ENCODE measurements at places on chromosomes 16 and 17.

DNA sequence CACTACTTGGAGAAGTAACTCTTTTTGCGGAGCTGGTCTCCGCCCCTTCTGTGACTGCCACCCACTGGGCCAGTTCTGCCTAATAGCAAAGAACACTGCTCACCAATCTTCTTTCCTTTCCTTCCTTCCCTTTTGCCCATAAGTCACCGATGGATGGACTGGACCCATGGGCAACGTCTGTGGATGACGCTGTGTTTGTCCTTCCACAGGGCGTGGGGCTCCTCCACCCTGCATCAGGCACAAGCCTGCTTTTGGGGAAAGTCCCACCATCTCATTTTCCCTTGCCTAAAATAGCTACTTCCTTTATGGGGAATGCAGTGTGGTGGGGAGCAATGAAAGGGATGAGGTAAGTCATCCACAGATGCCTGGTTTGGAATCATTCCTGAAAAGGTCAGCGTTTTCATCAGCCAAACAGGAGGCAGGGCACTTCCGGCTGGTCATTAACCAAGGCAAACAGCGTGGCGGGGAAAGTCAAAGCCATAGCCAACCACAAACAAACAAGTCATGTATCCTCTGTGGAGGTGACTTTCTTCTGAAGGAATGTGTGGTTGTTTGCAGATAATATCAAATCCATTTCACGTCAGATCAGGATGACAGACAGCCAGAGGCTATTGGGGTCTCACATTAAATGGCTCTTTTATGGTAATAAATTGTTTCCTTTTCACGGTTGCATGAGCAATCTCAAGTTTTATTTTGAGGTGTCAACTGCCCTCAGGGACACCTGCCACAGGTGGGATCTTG is 30.7 kb upstream of the MED9 start:
- H3K4me1 ChIP-seq: peaks cover 46% of the 10 kb centered on the region
- no peaks in the 10 kb centered on the region for H3K27me3 ChIP-seq
- peak overlapping the region; percentile 88 for H3K27ac ChIP-seq
- H3K36me3 ChIP-seq: no peaks in the 10 kb centered on the region
- H3K4me3 ChIP-seq: no peak overlapping the region
- DNase-seq: peak; percentile 50

- H3K36me3 ChIP-seq: no peaks in the 10 kb centered on the region
- DNase-seq: no peak
- peaks cover 13% of the 10 kb centered on the region for H3K4me1 ChIP-seq
- H3K27ac ChIP-seq: no peak overlapping the region
- H3K4me3 ChIP-seq: no peak overlapping the region
Observed at GRCh38 chr17:1153795-1154546, 25.8 kb downstream of the ABR start.

GRCh38 chr17:77742579-77742978 is 215.9 kb upstream of the TNRC6C start:
- no peak overlapping the region for H3K27ac ChIP-seq
- H3K4me1 ChIP-seq: peaks cover 11% of the 10 kb centered on the region
- DNase-seq: no peak
- no peaks in the 10 kb centered on the region for H3K36me3 ChIP-seq

DNA sequence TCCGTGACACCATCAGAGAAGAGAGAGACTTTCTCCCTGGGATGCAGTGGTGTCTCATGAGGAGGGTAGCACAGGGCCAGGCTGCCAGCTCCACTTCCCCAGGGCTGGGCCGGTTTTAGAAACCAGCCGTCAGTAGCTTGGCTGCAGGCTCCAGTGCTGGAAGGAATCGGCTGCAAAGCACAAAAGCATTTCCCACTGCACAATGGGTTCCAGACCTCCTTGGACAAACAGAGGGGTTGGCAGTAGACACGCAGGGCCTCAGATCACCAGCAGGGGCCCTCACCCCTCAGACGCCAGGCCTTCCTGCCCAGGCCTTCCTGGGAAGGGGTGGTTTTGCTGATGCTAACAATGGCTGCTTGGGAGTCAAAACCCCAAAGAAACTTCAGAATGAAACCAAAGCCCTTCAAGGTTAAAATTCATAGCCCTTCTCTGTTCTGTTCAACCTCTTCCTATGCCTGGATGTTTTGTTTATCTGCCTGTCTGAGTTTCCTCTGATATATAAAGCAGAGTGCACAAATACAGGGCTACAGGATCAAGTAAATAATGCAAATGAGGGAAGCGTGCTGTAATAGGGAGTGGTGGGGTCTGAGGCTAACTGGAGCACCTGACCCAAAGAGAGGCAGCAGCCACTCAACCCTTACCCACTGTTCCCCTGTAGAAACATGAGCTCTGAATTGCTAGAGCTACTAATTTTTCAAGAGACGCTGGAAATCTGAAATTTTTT is 26.2 kb downstream of the TEKT5 start:
- H3K27me3 ChIP-seq: no peaks in the 10 kb centered on the region
- H3K27ac ChIP-seq: no peak overlapping the region
- DNase-seq: peak; percentile 3
- H3K4me1 ChIP-seq: no peaks in the 10 kb centered on the region
- no peaks in the 10 kb centered on the region for H3K36me3 ChIP-seq

- no peaks in the 10 kb centered on the region for H3K36me3 ChIP-seq
- no peaks in the 10 kb centered on the region for H3K27me3 ChIP-seq
- no peak for DNase-seq
- no peak overlapping the region for H3K4me3 ChIP-seq
- no peaks in the 10 kb centered on the region for H3K4me1 ChIP-seq
Observed at GRCh38 chr17:51144266-51145022, 8.9 kb upstream of the NME1 start.

DNA sequence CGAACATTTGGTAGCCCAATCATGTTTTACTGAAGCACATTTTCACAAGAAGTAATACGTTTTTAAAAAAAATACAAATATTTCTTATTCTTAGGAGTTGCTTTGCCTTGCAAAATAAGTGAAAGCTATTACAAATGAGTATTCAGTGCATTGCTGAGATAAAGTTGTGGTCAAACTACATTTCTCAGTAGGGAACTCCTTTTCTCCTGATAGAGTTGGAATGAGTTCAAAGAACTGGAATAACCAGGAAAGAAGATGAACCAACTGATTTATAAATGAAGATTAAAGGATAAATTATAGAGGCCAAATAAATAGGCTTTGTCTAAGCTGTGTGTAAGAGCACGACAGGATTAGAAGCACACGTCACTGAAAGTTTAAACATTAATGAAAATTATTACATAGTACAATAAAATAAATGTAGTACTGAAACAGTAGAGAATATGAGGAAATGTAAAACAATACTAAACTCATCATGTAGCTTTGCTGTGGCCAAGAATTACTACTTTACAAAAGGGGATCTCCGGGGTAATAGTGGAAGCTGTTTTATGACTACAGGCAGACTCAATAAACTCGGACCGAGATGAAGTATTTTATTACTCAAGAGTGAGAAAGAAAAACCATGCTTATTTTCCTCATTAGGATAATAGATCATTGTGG is 73.6 kb downstream of the KCNJ2 start:
- no peaks in the 10 kb centered on the region for H3K36me3 ChIP-seq
- no peak overlapping the region for H3K27ac ChIP-seq
- no peak overlapping the region for H3K4me3 ChIP-seq
- no peaks in the 10 kb centered on the region for H3K4me1 ChIP-seq
- DNase-seq: no peak

DNA sequence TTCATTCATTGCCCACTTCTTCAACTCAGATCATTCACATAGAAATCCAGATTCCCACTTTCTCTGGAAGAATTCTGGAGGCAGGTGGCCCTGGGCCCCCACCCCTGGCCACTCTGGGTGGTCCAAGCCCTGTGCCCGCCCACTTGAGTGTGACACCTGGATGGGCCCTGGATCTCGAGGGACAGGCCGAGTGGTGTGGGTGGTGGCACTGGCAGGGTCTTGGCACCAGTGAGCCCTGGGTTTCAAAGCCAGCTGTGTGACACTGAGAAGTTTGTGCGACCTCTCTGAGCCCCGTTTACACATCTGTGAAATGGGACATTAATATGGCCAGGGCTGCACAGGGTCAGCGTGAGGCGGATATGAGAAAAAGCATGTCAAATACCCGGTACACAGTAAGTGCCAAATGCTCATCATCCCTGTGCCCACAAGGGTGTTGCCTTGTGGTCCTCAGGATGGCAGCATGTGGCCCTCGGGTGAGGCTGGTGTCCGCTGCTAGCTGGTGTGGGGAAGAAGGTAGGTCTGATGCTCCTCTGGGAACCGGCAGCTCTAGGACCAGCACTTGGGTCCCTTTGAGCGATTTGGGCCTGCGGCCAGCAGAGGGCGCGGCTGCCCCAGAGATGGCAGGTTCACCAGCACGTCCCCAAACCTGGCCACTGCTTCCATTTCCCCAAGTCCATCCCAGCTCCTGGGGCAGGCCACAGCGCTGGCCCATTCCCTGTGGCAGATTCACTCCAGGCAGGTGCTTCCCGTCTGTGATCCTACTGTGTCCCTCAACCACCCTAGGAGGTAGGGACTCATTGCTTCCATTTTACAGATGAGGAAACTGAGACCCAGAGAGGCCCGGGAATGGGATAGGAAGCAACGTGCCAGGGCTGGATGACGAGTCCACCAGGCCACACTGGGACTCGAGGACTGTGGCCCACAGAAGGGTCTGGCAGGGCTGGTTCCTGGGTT is 3.6 kb downstream of the OSGIN1 start:
- no peaks in the 10 kb centered on the region for H3K27me3 ChIP-seq
- H3K4me3 ChIP-seq: no peak overlapping the region
- DNase-seq: peak; percentile 74
- H3K36me3 ChIP-seq: peaks cover 39% of the 10 kb centered on the region

DNA sequence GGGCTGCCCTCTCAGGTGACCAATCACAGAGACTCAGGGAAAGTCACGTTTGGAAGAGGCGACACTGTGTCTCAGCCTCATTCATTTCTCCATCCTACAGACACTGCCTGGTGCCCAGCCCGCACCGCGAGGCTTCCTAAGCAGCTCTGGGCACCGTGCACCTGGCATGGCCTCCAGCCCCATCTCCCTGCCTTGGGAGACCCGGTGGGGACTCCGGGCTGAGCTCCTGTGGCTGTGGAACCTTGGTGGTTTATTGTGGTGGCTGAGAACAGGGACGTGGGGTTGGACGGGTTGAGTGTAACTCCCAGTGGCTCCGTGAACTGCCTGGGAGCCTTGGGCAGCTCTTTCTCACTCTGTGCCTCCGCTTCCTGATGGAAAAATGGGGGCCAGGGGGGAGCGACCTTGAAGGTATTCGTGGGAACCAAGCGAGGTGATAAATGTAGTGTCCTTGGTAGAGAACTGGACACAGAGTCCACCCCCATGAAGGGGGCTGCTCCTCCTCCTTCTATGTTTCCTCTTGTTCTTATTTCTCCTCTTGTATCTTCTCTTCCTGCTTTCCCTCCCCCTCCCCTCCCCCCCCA is 215.4 kb downstream of the SEC14L1 start:
- no peak for DNase-seq
- no peak overlapping the region for H3K4me3 ChIP-seq
- H3K27ac ChIP-seq: no peak overlapping the region

- DNase-seq: no peak
- no peak overlapping the region for H3K27ac ChIP-seq
- H3K27me3 ChIP-seq: no peaks in the 10 kb centered on the region
- H3K36me3 ChIP-seq: no peaks in the 10 kb centered on the region
- H3K4me1 ChIP-seq: no peaks in the 10 kb centered on the region
Observed at GRCh38 chr17:31738067-31738466, 121.0 kb downstream of the COPRS start.

- no peak for DNase-seq
- H3K36me3 ChIP-seq: peaks cover 23% of the 10 kb centered on the region
- H3K4me3 ChIP-seq: no peak overlapping the region
- H3K27ac ChIP-seq: no peak overlapping the region
Observed at GRCh38 chr16:2092866-2093265, 42.8 kb downstream of the PKD1 start.

GRCh38 chr17:7992516-7992915 is 9.9 kb upstream of the GUCY2D start:
- H3K4me3 ChIP-seq: no peak overlapping the region
- no peak overlapping the region for H3K27ac ChIP-seq
- no peaks in the 10 kb centered on the region for H3K4me1 ChIP-seq
- DNase-seq: no peak

DNA sequence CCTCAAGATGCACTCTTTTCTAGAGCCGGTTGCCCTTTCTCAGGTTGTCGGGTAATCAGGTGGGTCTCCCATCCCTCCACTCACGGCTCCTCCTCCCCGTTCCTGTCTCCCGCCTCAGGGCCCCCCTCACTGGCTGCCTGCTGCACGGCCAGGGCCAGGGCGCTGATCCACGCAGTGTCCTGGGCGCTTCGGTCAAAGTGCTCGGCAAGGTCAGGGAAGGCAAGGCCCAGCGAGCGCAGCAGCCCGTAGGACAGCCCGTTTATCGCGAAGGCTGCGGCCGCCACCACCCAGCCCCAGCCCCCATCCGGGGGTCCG is 753 bp downstream of the SLC16A11 start:
- H3K4me3 ChIP-seq: peak overlapping the region; percentile 29
- no peaks in the 10 kb centered on the region for H3K36me3 ChIP-seq
- no peaks in the 10 kb centered on the region for H3K27me3 ChIP-seq
- H3K27ac ChIP-seq: peak overlapping the region; percentile 87
- no peak for DNase-seq
- H3K4me1 ChIP-seq: peaks cover 36% of the 10 kb centered on the region

DNA sequence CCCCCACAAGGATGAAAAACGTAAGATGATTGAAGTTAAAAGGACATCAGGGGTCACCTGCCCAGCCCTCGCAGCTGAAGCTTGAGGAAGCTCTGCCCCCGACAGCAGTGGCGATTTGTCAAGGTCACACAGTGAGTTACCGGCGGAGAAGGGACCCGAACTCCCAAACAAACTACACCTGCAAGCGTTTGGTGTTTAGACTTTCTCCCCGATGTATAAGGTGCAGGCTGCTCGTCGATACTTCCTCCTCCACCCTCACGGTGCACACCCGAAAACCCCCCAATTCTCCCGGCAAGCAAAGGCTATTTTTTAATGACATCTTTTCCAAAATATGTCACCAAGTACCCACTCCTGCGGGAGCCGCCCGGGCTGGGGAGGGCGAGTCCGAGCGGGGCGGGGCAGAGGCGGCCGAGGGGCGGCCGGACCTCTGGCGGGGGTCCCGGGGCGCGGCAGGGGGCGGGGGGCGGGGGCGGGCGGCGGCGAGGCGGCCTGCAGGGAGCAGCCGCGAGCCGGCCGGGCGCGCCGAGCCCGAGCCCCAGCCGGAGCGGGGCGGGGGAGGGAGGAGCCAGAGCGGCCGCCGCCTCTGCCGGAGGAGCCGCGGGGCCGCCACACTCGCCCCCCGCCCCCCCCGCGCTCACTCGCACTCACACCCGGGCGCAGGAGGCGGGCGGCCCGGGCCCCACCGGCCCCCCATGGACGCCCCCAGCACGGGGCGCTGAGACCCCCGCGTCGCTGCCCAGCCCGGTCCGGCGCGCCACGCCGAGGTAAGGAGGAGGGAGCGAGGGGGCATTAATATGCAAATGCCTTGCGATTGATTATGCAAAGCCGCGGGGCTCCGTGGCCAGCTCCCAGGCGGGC is at the start of gene THRA:
THRA (plus strand) TSS at position 637 of the 858 bp plus-strand sequence. CDS start 11,524 bp downstream, outside the sequence.
- H3K4me3 ChIP-seq: peak within 1 kb of the TSS; percentile 97
- H3K4me1 ChIP-seq: peaks cover 27% of the 10 kb centered on the region
- no peaks in the 10 kb centered on the region for H3K27me3 ChIP-seq
- H3K27ac ChIP-seq: peak within 1 kb of the TSS; percentile 98
- no peaks in the 10 kb centered on the region for H3K36me3 ChIP-seq
- peak; percentile 80 for DNase-seq

GRCh38 chr17:39231591-39232551 is 6.1 kb upstream of the STAC2 start:
- no peaks in the 10 kb centered on the region for H3K36me3 ChIP-seq
- H3K27ac ChIP-seq: no peak overlapping the region
- H3K27me3 ChIP-seq: no peaks in the 10 kb centered on the region
- peaks cover 11% of the 10 kb centered on the region for H3K4me1 ChIP-seq
- peak; percentile 41 for DNase-seq

Data from thyroid gland (tissue), 4 donors.